Fibroblast of skin of scalp (primary cell): ENCODE measurements at places on chromosomes 2 and 18.

- DNase-seq: no peak
Measured at GRCh38 chr2:235546151-235546435, 52.2 kb downstream of the AGAP1 start.

- peak; percentile 10 for DNase-seq
Measured at GRCh38 chr18:67510831-67511230, 5.7 kb downstream of the DSEL start.

GRCh38 chr2:183267148-183267827 is 143.0 kb downstream of the NUP35 start:
- no peak for DNase-seq

GRCh38 chr2:69833752-69834151 is 4.3 kb downstream of the GMCL1 start:
- no peak for DNase-seq

- DNase-seq: no peak
Measured at GRCh38 chr2:21411741-21412140, 288.0 kb downstream of the TDRD15 start.

- no peak for DNase-seq
Measured at GRCh38 chr2:134470561-134471168, 216.8 kb downstream of the MGAT5 start.

DNA sequence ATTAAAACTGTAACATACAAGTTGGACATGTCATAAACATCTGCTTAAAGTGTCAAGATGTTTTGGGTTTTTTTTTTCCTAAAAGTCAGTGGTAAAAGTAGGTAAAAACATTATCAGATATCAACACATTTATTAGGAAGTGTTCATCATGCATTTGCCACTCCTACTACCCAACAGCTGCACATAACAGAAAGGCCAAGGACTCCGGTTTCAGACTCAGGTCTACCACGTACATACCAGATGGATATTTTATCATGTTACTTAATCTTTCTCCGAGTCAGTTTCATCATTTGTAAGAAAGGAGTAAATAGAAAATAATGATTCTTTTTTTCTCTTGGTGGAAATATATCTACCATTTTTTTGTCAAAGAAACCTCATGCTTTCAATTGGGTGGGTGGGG is 192.3 kb downstream of the UBE2E3 start:
- DNase-seq: no peak

DNA sequence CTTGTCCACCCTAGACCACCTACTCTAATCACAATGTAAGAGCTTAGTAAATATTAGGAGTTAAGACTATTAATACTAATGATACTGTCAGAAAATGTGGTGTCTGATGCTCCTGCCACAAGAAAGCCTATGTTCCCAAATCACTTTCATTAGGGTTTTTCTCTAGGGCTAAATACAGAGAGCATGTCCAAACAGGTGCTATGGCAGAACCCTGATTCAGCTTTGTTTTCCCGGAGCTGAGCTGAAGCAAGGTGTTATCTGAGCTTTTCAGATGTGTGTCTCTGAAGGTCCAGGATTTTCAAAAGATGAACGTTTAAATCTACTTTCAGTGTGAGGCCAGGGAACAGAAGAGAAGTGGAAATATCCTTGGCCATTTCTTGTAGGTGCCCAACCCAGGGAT is 40.6 kb downstream of the CPO start:
- no peak for DNase-seq

- DNase-seq: no peak
Measured at GRCh38 chr2:46855805-46856204, 59.8 kb downstream of the MCFD2 start.

DNA sequence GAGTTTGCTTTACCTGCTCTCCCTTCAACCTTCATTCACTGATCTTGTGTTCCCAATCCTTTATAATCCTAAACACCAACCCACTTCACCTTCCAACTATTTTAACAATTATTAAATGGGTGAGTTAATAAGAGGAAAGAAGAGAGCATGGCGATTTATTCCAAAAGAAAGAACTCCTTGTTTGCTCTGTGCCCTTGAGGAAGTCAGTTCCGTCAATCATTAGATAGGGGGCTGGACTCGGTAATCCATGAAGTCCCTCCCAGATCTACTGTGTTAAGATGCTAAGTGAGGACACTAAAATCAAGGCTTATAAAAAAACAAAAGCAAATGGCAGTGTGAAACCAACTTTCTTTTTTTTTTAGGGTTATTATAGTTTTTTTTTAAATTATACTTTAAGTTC is 589.9 kb downstream of the XIRP2 start:
- no peak for DNase-seq

- no peak for DNase-seq
Measured at GRCh38 chr2:143455317-143455716, 326.1 kb downstream of the ARHGAP15 start.

DNA sequence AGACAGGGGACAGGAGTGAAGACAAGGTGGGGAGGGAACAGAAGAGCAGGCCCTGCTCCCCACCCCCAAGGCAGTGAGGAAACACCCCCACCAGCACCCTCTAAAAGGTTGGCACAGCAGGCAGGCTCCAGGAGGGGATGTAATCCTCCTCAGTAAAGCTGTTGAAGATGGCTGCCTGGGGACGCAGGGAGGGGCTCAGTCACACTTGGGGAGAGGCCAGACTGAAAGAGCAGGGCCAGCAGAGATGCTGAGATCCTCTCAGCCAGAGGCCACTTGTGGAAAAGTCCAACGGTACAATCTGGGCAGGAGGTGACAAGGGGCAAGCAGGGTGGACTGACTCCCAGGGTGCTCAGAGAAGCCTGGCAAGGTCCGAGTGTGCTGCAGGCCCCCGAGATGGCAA is 154.8 kb upstream of the ID2 start:
- DNase-seq: no peak

GRCh38 chr2:196739031-196739430 is 60.5 kb downstream of the GTF3C3 start:
- no peak for DNase-seq

- DNase-seq: no peak
Measured at GRCh38 chr2:103437161-103437560, 675.3 kb downstream of the TMEM182 start.

DNA sequence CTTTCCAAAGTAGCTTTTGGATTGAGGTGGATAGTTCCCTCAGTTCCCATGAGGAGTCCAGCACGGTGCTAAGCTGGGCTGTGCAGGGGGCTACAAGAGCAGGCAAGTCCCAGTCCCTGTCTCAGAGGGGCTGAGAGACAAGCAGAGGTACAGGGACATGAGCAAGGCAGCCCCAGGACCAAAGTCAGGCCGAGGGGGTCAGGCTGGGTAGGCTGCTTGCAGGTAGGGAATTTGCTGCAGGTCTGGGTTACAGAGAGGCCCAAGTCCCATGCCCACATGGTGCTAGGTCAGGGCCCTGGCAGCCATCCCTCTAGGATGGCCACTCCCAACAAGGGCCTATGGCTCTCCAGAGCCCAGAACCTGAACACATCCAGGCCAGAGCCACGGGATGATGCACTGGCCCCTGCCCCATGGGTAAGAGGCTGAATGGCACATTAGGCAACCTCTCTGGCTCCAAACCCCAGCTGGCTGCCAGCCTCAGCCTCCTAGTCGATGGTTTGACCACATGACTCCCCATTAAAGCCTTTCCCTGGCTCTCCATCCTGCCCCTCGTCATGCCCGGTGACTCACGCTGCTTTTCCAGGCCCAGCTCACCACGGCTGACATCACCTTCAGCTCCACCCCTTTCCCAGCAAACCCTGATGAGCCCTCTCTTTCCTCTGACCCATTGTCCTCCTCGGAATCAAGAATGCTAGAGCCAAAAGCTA is 83.7 kb downstream of the SDC1 start:
- DNase-seq: peak; percentile 92

GRCh38 chr18:63043516-63043915 is 276.1 kb downstream of the BCL2 start:
- DNase-seq: peak; percentile 31

DNA sequence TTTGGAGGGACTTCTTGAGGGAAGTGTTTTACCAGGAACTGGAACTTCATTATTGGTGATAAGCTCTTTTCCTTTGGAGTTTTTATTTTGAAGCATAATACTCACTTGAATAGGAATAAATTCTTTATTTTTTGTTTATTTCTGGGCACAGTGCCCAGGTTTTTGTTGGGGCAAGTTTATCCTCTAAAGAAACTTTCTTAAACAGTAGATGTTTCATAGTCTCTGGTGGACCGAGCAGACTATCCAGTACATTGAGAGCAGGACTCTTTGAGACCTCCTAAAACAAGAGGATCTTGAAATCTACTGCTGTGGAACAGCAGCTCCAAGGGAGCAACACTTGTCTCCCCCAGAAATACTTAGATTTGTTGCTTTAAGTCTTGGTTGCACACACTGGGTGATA is 109.4 kb downstream of the PARD3B start:
- no peak for DNase-seq

DNA sequence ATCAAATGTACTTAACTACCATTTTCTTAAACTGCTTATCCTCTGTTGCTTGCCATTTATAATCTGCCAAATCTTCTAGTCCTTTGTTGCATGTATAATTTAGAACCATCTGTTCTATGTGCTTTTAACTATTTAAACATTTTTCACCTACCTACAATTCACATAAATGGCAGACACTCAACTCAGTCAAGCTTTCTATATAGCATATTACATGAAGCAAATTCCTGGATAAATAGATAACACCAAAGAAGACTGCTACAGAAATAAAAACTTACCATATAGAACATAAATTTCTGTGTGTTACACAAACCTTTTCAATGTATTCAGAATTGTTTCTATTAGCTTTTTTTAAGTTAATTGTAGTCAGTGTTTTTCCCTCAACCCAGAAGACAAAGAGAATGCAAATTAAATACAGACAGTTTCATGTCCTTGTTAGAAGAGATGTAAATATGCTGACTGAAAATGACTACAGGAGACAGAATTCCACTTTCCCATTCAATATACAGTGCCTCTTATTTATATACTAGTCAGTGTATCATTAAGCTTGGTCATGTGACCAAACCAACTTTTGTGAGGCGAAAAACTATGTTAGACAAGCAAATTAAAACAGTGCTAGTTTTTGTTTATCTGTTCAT is 2.6 kb downstream of the BAZ2B start:
- peak; percentile 32 for DNase-seq

- no peak for DNase-seq
Measured at GRCh38 chr2:3409627-3410170, 30.2 kb downstream of the TRAPPC12 start.
